ENCODE measurements at places on chromosomes 16 and 17.

DNA sequence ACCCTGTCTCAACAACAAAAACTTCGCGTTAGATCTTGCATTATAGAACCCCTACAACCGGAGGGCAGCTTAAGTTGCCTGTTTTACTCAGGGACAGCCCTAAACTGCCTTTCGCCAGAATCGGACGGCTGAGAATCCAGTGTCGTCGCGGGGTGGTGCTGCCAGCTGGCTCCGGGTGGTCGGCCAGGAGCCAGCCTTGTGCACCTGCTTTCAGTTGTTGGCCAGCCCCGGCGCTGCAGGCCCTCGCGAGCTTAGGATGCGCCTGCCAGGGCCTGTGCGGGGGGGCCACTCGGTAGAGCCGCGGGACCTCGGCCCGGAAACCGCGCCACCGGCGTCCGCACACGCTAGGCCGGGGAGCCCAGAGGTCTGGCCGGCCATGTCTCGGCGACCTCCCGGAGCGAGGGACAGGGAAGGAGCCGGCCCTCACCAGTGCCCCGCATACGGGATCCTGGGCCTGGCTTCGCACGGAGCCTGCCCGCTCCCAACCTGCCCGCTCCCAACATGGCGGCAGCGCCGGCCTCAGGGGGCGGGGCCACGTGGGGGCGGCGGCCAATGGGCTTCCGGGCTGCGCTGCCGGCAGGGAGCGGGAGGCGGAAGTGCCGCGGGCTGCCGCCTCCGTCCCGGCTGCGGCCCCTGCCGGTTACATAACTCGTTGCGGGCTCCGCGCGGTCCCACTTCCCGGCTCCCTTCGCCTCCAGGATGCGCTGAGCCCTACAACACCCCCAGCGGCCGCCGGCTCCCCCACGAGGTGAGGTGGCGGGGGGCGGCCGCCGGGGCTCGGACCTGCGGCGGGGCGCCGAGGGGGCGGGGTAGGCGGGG lies 14.2 kb downstream of the NAA60 start:
- DNase-seq: peak; percentile 89

- no peak for DNase-seq
These were observed 14.0 kb downstream of the LDHD start for GRCh38 chr16:75102595-75102994.

DNA sequence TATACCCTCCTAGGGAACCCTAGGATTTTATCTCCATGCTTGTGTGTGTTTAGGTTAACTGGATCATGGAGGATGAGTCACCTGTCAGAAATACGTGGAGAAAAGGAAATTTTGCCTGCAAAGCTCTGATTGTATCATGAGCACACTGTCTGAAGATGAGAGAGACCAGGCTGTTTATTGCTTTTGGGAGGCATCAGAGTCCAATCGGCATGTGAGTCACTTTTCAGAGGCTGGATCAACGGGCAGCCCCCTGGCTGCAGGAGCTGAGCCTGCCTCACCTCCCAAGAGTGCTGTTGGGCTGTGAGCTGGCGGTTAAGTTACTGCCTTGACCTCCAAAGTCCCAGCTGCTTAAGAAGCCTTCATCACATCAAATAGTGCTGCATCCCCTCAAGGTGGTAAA lies 41.5 kb upstream of the MED9 start:
- peak; percentile 97 for DNase-seq

GRCh38 chr17:6870841-6871240 lies 39.3 kb upstream of the TEKT1 start:
- no peak for DNase-seq
